ENCODE measurements at places on chromosomes 5 and 9.

DNA sequence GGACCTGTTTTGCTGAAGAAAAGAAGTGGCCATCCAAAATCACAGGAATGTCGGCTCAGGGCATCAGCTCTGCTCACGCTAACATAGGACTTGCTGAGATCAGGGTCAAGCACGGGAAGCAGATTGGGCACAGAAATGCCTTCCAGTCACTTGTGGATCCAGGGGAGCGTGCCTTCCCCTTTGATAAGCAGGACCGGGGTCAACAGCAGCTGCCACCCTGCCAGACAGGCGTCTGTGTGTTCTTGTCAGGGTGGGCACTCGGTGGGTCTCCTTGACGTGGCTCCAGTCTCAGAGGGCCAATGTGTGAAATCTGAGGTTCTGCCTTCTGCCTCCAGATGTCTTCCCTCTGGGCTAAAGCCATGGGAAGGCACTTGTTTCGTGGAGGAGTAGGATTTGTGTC lies 313.7 kb upstream of the IRX4 start:
- no peak for DNase-seq

DNA sequence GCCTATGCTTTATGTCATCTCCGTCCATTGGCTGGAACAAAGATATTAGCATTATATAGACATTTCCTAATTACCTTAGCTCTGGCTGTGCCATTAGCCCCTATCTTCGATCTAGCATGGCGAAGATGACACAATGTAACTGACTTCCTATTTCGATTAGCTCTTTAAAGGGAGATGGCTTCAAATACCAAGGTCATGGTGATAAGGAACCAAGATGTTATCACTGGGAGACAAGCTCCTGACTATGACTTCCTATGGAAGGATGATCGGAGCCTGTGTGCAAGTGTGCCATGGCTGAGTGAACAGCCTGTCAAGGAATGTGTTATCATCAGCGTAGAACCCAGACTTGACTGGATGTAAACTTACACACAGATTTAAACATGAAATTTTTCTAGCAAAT lies 602.1 kb downstream of the PSAT1 start:
- DNase-seq, result no peak

DNA sequence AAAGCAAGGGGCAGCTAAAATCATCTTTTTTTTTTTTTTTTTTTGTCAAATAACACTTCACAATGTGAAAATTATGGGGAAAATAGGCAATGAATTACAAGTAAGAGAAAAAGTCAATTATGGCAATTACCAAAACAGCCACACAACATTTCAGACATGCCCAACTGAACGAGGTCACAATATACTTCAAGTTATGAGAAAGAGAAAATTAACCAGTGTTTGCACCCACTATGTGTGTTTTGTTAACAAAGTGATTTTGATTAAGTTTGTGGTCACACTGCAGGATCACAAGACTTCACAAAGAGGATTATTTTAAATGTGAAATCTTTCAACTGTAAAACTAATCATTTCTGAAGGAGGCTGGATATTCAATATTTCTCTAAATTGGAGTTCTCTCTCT lies 1032.8 kb upstream of the DMAC1 start:
- no peak for DNase-seq

- peak; percentile 44 for DNase-seq
These were observed 18.4 kb upstream of the CNTLN start for GRCh38 chr9:17116400-17116837.

DNA sequence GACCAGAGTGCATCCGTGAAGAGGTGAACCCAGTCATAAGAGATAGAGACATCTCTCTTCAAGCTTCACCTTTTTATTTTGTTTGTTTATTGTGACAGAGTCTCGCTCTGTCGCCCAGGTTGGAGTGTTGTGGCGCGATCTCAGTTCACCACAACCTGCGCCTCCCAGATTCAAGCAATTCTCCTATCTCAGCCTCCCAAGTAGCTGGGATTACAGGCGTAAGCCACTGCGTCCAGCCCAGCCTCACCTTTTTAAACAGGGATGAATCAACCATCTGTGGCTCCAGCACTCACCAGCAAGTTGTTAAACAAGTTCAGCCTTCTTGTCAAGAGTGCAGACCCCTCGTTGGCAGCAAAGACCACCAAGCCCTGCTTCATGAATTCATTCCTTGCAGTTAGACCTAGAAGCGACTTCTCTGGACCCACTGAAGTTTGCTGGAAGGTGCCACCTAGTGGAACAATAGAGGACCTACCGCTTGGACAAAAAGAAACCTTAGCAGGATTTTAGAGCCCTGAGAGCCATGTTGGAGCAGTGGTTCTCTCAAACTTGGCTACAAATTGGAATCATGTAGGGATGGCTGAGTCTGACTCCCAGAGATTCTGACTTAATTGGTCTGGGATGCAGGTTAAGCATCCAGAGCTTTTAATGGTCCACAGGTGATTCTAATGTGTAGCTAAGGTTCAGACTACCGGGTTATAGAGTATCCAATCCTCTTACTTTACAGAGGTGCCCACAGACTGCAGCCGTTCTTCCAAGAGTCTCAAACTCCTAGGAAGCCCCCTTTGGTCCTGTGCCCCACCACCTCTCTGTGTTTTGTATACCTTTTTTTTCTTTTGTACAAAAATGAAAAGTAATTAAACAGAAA lies 10.5 kb upstream of the GALNT10 start:
- peak; percentile 85 for DNase-seq

DNA sequence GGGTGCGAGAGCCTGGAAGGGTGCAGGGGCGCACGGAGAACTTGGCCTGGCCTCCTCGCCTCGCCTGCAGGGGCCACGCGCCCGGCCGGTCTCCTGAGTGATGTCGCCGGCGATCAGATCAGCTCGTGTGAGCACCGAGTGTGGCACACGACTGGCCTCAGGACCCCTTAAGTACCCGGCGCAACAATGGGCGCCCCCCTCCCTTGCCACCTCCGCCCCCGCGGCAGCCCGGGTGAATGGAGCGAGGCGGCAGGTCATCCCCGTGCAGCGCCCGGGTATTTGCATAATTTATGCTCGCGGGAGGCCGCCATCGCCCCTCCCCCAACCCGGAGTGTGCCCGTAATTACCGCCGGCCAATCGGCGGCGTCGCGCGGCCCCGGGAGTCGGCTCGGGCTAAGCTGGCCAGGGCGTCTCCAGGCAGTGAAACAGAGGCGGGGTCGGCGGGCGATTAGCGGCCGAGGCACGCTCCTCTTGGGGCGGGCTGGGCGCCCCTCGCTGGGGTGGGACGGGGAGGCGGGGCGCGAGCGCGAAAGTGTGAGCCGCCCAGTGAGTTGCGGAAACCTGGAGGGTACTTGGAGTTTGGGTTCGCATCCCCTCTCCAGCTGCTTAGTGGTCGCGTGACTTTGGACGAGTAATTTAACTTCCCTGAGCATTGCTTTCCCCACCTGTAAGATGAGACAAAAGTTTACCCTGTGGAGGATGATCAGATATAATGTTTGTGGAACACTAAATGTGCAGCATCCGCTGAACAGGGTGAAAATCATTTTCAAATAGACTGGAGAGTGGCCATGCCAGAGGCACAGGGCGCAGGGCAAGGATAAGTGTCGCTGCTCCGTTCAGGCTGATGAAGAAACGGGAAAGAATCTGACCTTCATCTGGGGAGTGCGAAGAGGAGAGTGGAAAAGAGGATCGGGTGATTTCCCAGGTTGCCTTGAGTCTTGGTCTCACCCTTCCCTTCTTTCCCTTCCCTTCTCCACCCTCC lies at the start of gene NEUROG1:
Gene NEUROG1, minus strand, starts transcription at position 145 of the 982 bp plus-strand sequence. CDS start 274 bp downstream, outside the sequence.
- DNase-seq, result peak; percentile 56

- DNase-seq, result no peak
These were observed 432.8 kb upstream of the PTPRD start for GRCh38 chr9:11045589-11045988.

DNA sequence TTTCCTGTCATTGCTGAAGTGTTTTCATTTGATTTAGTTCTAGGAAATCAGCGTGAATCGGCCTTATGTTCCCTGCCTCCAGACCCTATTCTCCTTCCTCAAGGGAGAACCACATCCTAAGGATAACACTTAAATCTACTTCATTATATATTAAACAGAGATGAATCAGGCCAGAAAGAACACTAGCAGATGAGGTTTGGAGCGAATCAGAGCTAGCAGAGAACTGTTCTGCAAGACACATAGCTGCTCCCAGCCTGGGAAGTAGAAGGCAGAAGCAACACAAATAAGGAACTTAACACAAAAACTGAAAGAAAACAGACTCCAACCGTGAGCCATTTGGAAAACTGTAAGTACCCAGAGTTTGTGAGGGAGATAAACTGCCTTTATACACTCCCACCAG lies 718.2 kb downstream of the SEMA5A start:
- DNase-seq, result no peak

DNA sequence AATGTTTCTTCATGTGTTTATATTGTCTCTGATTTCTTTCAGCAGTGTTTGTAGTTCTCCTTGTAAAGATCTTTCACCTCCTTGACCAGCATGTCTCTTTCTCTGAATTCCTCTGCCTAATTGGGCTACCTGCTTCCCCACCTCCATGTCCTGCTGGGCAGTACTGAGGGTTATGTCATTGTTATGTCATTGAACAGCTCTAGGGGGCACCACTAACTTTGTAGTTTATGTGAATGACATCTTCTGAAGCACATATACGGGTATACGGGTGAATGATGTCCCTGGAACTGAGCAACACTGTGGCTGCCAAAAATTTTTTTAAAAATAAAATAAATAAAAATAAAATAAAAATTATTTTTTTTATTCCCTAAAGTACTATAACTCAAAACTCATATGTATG lies 16.9 kb upstream of the SNCAIP start:
- peak; percentile 74 for DNase-seq

DNA sequence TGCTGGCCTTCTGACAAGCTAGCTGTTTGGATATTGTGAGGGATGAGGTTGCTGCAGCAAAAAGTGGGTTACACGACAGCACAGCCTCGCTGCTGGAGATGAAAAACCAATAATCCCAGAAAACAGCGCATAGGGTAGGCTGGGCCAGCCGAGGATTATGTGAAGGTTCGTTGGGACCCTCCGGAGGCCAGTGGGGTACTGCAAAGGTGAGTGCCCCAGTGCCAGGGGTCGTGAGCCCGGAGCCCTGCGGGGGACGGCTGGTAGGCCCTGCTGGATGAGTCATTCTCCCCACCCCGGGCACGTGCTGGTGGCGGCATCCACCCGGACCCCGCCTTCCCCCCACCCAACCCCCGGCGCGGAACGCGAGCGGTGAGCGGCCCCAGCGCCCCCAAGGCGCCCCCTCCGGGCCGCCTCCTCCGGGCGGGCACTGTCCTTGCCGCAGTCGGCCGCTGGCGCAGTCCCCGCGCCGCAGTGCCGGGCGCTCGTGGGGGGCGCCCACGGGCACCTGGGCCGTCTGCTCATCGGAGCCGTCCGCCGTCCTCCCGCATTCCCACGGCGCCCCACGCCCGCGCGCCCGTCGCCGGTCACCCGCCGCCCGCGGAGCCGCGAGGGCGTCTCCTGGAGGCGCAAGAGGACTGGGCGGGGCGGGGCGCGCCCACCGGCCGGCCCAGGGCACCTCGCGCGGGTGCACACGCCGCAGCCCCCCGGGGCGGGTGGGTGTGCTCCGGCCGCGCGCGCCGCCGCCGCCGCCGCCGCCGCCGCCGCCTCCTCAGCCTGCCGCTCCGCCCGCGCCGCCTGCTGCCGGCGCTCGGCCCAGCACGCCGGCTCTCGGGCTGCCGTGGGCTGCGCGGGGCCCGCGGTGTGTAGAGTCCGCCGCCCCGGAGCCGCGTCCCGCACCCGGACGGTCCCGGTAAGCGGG lies at the start of gene PHF24:
Gene PHF24, plus strand, starts transcription at position 794 of the 919 bp plus-strand sequence. CDS start 13,014 bp downstream, outside the sequence.
- peak; percentile 54 for DNase-seq

- no peak for DNase-seq
These were observed 3.2 kb upstream of the IRF1 start for GRCh38 chr5:132493821-132494220.

Data from DMS53 (cell line).